ENCODE measurements at places on chromosomes 2 and 18.

- no peak for DNase-seq
Observed at GRCh38 chr18:7941533-7941932, 374.4 kb downstream of the PTPRM start.

DNA sequence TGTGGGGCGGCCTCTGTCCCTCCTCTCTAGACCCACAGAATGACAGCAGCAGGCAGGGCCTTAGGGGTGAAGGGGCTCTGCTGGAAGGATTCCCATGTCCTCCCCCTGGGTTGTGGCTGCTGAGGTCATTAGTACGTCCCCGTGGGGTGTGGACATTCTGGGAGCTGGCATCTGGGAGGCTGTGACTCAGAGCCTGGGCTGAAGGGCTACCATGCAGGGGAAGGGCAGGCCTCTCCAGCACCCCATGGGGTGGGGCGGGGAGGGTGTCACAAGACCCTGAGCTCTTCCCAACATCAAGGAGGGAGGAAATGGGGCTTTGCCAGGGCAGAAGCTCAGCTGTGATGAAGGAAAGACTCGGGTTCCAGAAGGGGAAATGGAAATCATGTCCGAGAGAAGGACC, 105.8 kb upstream of the SMAD2 start:
- DNase-seq = no peak

GRCh38 chr2:29603341-29603740, 318.0 kb downstream of the ALK start:
- DNase-seq = no peak

DNA sequence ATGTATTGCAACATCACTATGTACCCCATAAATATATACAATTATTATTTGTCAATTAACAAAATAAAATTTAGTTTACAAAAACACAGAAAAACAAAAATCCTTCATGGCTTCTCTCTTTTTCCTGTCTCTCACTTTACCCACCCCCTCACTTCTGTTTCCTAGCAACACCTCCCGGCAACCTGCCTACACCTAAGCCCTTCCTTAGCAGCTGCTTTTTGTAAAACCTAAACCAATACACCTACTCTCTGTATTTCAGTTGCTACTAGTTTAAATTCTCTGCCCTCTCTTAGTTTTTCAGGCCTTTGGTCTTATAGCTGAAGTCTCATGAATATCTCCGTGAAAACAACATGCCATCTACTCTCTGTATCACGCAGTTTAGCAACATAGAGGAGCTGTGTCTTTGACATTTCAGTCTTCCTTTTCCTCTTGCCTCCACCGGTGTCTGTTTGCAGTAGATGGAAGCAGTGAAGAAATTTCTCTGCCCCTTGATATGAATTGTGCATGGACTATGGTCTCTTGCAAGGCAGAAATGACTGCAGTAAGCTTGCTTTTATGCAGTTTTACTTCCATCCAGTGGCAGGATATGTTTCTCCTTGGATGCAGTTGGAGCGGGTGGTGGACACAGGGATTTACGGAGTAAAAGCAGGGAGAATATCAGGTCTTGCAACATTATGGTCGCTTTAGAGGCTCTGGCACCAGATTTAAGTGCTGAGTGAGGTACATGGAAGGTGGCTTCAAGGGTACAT, 42.0 kb upstream of the ZDBF2 start:
- DNase-seq = no peak

DNA sequence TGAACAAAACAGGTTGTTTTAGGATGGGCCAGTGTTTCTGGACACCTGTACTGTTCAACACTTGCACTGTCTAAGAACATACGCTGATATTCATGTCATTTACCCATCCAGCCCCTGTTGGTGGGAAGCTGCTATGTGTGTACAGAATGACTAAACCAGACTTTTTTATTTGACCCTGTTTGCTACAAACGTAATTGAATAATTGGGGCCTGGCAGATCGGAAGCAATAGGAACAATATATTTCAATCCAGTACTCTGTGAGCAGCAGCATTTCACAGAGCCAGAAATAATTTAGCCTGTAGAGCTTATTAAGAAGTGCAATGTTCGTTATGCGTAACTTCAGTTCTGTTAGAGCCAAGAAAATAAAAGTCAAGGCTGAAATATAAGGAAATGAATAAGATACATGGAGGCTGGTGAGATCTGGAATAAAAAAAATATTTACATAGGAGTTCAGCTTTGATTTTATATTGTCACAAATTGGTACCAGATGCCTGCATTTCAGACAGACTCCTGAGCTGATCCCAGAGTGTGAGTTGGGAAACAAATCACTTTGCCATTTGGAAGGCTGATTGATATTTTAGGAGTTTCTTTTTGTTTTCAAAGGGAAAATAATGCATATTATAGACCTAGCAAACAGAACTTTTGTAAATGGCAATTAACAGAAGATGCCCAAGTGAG, 19.7 kb downstream of the CABLES1 start:
- no peak for DNase-seq

GRCh38 chr2:162126527-162126926, 25.5 kb downstream of the GCG start:
- no peak for DNase-seq

All from stimulated activated CD4-positive, alpha-beta T cell treated with anti-CD3 and anti-CD28 coated beads, Interleukin-15, amount 100 ng/mL, for 1 hour (primary cell).